NCI-H187 treated with DMSO at 0.1 percent for 48 hours (cell line): ENCODE measurements at places on chromosomes 12 and 14.

DNA sequence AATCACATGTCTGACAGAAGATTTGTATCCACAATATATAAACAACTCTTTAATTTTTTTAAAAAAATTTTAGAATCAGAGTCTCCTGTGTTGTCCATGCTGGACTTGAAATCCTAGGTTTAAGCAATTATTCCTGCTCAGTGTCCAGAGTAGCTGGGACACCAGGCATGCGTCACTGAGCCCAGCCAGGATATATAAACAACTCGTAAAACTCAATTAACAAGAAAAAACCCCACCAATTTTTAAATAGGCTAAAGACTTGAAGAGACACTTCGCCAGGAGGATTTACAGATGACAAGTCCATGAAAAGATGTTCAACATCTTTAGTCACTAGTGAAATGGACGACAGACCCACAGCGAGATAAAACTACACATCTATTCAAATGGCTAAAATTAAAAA is 2.0 kb upstream of the SCN8A start:
- DNase-seq = no peak

- no peak for DNase-seq
Observed at GRCh38 chr14:24233538-24233866, 773 bp downstream of the GMPR2 start.

DNA sequence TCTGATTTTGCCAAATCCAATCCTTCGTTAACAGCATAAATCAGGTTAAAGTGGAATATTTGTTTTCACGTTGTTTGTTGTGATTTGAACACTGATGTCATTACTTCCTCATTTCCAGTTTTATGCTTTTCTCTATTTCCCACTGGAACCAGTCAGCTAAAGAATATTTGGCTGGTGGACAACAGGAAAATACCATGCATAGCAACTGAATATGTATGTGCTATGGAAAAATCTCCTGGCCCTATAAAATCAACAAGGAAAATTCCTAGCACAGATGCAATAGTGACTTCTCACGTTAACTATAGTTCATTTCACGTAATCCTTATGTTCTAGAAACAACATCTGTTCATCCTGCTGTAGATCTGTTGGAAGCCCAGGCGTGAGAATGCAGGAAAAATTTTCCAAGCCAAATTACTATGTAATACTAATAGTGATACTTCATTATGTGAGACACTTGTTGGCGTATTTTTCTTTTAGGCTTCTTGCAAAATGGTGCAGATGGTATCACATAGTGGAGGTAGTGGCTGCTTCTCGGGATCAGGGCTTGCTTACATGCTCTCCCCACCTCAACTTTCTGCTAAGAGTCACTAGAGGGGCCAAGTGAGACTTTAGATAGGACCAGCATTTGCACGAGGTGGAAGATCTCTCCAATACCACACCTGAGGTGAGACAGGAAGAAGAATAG is 86.3 kb upstream of the USP44 start:
- DNase-seq = no peak

DNA sequence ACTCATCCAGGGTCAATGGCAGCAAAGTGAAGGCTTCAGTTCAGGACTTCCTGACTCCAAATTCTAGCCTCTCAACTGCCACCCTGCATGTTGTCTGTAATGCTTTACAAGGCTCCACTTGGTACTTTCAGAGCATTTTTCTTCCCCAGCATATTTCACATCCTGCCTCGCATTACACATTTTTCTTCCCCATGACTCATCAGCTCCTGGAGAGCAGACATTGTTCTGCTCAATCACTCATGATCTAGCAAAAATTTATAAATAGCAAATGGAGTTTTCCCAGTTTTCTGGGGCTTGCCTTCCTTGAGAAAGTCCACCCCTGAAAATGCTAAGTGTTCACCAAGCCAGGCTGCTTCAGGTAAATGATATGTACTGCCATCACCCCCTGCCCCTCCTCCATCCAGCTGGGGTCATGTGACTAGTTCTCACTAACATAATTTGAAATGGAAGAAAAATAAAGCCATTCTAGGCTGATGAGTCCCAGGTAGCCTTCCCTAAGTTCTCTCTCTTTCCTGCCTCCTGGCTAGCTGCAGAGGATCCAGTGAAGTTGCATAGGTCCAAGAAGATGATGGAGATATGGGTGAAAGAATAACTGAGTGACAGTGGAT is 69.4 kb downstream of the ARMH4 start:
- DNase-seq = no peak

DNA sequence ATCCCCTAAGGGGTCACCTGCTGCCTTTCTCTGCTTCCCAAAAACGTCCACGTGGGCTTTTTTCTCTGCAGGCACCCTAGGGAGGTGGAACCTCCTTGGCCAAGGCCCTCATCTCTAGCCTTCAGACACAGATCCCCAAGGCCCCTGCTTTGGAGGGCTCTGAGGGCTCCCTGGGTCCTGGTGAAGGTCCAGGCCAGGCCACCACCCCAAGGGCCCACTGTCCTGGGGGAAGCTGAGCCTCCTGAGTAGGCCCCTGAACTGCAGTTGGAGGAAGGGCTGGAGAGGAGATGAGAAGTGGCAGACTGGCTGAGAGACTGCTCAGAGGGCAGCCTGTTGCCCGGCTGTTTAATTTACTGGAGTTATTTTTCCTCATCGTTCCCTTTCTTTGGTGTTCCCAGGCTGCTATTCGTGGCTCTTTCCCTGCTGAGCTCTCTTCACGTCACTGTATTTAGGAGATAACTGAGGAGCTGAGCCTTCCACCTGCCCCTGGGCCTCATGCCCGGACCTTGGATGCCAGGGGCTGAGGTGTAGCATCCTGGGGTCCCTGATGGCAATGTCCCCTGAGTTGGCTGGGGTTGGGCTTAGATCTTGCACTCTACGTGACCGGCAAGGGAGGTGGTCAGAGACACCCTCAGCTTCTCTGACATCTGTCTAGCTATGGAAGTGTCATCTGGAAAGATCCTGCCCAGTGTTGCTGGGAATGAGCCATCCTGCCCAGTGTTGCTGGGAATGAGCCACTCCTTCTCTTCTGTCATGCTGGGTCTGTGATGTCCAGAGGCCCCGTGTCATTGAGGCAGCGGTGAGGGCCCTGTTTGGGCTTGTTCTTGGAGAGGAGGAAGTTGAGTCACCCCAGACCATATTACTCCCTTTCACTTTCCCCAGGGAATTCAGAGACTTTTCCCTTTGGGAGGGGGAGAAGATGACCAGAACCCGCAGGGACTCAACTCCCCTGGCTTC is 139.8 kb downstream of the TSPAN9 start:
- no peak for DNase-seq

DNA sequence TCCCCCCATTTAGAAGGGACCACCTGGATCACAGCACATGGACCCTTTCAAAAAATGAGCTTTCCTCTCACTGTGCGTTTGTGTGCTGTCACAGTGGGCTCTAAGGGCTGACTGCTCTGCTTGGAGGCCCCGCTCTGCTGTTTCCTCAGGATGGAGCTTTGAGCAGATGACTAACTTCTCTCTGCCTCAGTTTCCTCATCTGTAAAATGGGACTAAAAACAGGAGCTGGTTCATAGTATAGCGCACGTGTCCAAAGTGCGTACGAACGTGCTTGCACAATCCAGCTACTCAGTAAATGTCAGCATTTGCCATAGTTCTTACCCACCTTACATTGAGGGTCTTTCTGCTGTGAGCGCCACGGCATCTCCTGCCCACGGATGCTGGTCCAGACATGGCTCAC is 12.7 kb upstream of the DNAH10 start:
- no peak for DNase-seq

DNA sequence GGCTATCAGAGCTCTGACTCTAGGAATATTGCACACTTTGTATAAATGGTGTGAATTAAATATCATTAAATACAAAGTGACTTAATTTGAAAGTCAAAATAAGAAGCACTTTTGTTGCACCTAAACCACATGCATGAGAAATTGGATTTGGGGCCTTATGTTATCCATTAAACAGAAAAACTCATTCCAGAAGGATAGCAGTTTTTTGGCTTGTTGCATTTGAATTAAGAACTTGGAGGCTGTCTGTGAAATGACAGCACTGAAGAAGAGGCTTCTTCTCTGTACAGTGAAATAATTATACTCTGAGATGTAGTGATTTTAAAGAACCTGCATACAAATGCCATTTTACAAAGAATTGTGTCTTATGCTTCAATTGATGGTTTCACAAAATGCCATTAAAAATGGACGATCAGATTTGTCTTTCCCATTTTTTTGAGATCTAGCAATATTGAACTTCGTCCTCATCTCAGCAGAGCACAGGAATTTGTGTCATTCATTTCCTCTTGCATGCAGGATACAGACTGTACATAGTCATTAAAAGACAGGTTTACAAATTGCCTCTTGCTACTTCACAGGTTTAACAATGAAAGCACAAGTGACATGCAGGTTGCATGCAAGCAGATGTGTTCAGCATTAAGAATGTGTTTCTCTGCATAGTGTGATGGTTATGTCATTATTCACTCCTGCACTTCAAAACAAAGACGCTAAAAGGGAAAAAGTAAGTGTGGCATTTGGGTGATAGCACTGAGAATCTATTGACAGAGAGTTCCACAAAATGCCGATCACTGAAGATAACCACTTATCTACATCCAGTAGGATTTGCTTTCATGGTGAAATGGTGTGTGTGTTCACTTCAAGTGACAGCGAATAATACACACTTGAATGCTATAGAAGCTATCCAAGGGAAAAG is 35.9 kb upstream of the PYGL start:
- DNase-seq = no peak

DNA sequence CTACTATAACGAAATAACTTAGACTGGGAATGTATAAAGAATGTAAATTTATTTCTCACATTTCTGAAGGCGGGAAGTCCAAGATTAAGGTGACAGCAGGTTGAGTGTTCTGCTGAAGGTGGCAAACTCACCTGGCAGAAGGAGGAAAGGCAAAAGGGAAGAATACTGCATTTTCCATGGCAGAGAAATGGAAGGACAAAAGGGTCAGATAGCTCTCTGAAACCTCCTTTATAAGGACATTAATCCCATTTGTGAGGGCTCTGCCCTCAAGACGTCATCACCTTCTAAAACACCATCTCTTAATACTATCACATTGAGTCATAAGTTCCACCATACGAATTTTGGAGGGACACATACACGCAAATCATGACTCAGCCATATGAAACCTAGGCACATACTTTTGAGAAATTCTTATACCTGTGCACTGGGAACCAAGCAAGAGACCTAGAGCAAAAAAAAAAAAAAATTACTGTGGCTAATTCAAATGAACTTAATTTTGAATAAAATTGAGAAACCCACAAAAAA is 1669.3 kb upstream of the FLRT2 start:
- no peak for DNase-seq

GRCh38 chr12:92426332-92426731 is 276.5 kb upstream of the PLEKHG7 start:
- no peak for DNase-seq

DNA sequence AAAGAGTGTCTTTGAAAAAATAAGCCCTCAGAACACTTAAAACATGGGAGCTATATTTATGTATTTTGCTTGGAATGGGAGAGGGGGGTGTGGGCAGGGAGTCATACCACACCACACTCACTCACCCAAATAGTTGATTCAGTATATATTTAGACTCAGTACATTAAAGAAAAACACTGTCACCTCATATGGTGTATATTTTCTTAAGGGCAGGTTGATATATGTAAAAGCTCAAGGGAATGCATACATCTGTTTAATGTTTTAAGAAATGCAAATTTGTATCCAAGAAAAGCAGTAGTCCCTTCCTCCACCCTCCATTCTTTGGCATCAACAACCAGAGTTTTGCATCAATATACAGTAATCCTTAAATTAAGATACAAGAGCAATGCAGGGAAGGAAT is 1.4 kb downstream of the NFYB start:
- DNase-seq = no peak

- no peak for DNase-seq
Observed at GRCh38 chr12:94322346-94322745, 137.3 kb downstream of the CEP83 start.

DNA sequence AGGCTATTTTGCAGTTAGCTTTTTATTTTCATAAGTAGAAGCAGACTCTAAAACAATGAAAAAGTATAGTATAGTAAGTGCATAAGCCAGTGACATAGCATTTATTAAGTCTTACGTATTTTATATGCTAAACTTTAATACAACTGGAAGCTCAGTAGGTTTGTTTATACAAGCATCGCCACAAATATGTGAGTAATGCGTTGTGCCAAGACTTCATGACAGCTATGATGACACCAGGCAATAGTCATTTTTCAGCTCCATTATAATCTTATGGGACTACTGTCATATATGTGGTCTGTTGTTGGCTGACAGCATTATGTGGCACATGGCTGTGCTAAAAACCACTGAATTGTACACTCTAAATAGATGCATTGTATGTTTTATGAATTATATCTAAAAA is 40.3 kb downstream of the SLC38A2 start:
- no peak for DNase-seq

DNA sequence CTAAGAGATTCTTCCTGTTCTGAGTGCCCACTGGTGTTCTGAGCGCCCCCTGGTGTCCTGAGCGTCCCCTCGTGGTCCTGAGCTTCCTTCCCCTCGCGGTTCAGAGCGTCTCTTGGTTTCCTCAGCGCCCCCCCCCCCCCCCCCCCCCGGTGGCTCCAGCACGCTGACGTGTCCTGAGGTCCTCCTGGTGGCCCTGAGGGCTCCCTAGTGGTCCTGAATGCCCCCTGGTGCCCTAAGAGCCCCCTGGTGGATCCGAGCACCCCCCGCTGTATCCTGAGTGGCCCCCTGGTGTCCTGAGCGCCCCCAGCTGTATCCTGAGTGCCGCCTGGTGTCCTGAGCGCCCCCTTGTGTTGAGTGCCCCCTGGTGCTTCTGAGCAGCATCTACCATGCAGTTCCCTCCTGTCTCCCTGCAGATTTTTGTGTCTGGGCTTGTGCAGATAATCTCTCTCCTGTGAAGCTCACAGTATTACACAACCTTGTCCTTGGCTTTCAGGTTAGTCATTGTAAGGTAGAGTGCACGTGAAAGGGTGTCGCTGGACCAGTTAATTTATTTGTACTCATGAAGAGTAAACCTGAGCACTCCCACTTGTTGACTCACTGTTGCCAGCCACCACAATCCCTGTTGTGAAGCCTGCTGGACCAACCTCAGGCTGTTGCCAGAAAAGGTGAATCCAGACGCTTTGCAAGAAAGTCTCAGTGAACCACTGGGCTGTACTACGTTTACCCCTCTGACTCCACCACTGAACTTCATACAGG is 1168.4 kb downstream of the TMEM121 start:
- DNase-seq = no peak

DNA sequence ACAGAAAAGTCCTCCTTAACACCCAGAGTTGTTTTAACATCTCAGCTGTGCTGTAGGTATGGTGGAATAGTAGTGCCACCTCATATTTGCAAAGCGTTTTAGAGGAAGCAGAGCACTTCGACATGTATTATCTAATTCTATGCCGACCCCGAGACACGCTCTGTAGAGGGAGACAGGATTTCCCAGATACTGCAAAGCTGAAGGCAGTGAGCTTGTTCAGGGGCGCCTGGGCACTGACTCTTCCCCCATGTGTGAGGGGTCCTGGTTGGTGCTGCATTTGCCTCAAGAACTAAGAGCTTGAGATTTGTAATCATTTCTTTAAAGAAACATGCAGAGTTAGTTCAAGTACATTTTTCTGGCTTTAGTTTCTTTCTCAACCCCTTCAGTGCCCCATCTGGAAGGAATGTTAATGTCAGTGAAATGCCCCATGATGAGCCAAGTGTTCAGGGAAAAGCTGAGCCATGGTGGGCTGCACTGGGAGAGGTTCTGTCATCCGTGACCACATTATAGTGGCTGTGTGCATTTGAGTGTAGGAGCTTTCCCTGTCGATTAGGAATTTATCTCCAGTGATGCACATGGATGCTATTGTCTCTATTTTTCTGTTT is 66.3 kb downstream of the MBIP start:
- DNase-seq = no peak

- no peak for DNase-seq
Observed at GRCh38 chr14:30906752-30907658, 32.6 kb downstream of the COCH start.
